Hematopoietic multipotent progenitor cell (in vitro differentiated cells): ENCODE measurements at places on chromosomes 4 and X.

DNA sequence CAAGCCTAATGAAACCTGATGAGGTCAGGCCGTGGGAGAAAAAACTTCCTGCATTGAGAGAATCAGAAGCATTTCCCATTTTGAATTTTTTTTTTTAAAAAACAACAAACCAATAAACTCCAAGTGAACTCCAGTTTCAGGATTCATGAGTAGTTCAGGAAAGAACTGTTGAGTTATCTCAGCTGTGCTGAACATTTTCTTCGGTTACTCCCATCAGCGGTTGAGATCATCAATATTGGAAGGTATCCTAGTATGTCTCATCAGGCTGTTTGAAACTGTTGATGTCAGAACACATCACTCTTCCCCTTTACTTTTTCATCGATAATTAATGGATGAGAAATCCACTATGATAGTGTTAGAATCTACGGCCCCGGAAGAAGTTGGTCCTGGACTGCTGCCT is 82.4 kb upstream of the ADGRG2 start:
- no peak for DNase-seq

DNA sequence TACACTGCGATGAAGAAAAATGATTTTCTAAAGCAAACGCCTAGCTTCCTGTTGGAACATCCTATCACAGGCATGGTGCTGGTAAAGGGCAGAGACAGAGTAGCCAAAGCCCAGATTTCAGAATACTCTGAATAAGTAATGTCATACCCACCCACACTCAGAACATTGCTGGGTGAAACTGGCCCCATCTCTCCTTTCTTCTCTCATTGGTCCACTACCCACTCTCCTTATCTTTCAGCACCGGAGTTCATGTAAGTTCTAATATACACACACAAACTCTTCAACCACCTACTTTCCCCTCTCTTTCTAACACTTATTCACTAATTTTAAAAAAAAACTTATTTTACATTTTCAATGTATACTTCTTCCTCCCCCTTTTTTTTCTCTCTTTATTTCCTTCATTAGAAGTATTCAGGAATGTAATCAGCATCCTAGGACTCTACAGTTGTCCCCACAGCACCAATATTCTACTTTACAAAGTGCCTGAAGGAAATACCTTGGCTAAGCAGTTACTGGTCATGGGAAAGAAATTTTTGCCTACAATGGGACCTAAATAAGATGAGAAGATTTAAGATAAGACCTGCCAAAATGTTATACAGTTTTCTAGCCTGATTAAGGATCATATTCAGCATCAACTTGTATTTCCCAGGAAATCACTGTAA is 63.0 kb downstream of the SEC24D start:
- no peak for DNase-seq

GRCh38 chr4:76282941-76283689 is 23.4 kb upstream of the STBD1 start:
- no peak for DNase-seq

GRCh38 chr4:17260166-17260907 is 251.6 kb downstream of the QDPR start:
- no peak for DNase-seq

- no peak for DNase-seq
Observed at GRCh38 chr4:84661191-84661939, 78.4 kb downstream of the CDS1 start.

- DNase-seq, result no peak
Observed at GRCh38 chr4:120520761-120521160, 401.8 kb downstream of the PRDM5 start.

- no peak for DNase-seq
Observed at GRCh38 chr4:40506066-40506465, 123.6 kb downstream of the RBM47 start.

DNA sequence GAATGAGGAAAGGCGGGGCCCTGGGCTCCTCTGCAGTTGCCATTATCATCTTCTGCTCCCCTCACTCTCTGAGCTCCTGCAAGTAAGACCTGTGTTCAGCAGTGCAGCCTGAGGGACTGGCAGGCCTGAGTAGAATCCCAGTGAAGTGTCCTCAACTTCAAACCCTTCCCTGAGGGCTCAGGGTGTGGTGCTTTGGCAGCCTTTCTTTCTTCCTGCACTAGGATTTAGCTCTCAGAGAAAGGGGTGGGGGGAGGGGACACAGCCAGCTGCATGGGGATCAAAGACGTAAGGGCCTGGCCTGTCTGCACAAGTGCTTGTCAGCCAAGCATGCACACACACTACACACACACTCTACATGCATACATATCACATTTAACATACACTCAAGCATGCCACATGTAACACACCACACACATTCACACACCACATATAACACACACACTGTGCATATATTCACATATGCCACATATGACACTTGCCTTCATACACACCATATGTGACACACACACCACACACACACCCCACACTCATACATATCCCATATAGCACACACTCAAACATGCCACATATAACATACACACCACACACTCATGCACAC is 223.4 kb upstream of the RPL34 start:
- no peak for DNase-seq

DNA sequence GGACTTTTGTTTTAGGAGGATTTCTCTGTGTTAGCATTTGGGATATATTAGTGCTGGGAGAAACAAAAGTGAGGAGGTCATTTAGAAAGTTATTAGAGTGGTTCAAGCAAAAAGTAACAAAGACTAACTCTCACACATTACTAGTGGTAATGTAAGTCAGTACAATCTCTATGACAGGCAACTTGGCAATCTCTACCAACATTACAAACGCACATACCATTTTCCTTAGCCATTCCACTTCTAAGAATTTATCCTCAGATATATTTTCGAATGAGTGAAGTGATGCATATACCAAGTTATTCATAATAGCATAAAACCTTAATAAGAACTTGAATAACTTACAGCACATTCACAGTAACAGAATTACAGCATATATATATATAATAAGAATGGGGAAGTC is 146.2 kb downstream of the PRSS12 start:
- DNase-seq, result no peak

GRCh38 chrX:102711872-102712215 is 404 bp upstream of the GPRASP2 start:
- no peak for DNase-seq

- peak; percentile 38 for DNase-seq
Observed at GRCh38 chr4:96352051-96352517, 512.2 kb downstream of the PDHA2 start.

DNA sequence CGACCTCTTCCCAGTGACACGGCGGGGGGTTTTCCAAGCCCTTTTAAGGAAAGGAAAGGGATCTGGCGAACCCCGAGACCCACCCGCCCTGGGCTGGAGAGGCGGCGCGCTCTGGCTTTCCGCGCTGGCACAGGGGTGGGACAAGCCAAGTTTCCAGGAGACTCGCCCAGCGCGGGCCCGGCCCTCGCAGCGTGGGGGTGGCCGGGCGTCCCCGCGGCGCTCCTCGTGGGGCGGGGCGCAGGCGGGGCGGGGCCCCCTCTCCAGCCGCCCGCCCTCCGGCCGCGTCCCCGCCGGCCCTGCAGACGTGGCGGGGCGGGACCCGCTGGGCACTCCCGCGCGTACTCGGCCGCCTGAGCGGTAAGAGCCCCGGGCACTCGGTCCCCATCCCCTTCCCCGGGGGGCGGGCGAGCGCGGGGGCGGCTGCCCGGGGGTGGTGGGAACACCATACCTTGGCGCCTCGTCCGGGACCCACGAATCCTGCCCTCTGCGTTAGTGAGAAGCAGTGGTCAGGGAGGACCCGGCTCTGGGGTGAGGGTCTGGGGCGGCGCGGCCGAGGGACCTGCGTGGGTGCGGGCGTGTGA is at the start of gene FAM114A1:
FAM114A1 (plus strand) TSS at position 329 of the 581 bp plus-strand sequence. CDS start 10,273 bp downstream, outside the sequence.
- DNase-seq, result no peak

GRCh38 chrX:19625612-19626011 is 110.3 kb upstream of the MAP3K15 start:
- no peak for DNase-seq

GRCh38 chr4:178026999-178027398 is 584.8 kb upstream of the AGA start:
- DNase-seq, result no peak

DNA sequence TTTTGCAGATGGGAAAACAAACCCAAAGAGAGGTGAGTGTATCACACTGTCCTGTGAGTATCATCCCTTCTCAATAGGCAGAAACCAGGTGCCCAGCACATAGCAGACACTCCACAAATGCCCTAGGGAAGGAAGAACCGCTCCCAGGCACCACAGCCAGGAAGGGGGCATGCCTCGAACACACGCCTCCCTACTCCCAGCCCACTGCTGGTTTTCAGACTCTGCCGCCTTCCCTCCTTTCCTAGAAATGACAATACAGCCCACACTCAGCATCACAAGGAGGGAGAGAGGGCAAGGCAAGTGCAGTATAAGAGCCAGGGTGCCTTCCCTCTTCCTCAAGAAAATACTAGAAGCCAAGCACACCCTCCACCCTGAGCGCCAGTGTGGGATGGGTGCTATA is 16.2 kb downstream of the JAKMIP1 start:
- no peak for DNase-seq
